ENCODE measurements at places on chromosomes 5 and 9.

DNA sequence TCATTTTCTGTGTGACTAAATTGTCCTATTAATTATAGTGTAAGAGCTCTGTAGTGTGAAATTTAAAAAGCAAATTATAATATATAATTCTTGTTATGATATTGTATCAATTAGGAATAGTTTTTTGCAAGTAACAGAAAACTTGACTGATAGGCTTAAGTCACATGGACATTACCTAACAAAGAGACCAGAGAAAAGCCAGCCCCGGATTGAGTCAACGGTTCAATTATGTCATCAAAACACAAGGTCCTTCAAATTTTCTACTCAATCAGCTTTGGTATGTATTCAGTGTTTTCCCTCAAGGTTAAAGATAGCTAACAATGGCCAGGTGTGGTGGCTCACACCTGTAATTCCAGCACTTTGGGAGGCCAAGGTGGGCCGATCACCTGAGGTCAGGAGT is 126.7 kb upstream of the PTGER4 start:
- DNase-seq = peak; percentile 26

GRCh38 chr9:134049236-134049635 is 18.6 kb downstream of the BRD3 start:
- no peak for DNase-seq

- no peak for DNase-seq
These were observed 967 bp downstream of the ANKRD31 start for GRCh38 chr5:75235711-75236110.

- peak; percentile 79 for DNase-seq
These were observed 47.8 kb upstream of the IER5L start for GRCh38 chr9:129225815-129226214.

GRCh38 chr9:136645352-136645902 is 17.3 kb upstream of the EGFL7 start:
- no peak for DNase-seq

DNA sequence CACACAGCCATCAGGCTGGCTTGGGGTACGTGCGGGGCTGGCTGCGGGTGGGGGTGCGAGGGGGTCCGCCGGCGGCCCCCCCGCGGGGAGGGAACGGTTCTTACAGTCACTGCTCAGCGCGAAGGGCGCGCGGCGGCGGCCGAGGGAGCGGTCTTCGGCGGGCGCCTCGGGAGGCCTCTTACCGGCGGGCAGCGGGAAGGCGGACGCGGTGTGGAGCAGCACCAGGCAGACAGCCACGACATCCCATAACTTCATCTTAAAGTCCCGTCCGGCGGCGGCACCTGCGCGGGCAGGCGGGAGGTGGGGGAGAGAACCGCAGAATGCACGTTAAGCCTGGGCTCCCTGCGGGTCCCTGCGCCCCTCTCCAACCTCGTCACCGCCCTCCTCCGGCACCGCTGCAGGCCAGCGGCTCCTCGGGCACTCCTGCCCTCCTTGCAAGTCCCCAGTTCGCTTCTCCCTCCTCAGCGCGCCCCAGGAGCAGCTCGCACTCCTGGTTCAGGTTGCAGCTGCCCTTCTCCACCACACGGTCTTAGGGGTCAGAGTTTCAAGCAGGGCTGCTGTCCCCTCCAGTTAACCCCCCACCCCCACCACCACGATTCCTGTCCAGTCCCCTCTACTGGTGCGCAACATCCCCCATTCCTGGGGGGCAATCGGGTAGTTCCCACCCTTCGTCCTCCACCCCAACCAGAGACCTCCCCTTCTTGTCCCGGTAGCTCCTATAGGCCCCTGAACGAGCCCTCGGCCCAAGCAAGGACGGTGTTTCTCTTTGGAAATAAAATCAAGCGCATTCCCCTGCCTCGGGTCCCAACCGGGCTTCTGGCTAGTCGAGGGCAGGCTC is 5.1 kb downstream of the GDNF start:
- DNase-seq = no peak

DNA sequence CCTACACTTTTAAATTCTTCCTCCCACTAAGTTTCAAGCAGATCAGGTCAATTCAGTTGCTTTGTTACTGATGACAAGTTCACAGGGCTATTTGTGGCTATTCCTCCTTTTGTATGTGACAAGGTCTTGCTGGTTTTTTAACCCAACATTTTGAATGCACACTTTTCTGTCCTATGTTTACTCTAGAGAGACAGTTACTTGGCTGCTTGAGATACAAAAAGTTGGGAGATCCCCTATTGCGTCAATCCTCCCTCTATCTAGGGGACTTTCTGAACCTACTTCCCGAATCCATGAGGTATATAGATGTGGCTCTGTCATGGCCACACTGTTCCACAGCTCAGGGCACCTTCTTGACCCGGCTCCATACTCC is 386.7 kb downstream of the NTRK2 start:
- DNase-seq = no peak

- no peak for DNase-seq
These were observed 154.9 kb downstream of the C9orf50 start for GRCh38 chr9:129465834-129466535.

GRCh38 chr5:34608859-34609648 is 47.1 kb upstream of the RAI14 start:
- peak; percentile 80 for DNase-seq

- no peak for DNase-seq
These were observed 1231.1 kb upstream of the ACO1 start for GRCh38 chr9:31153250-31153840.

DNA sequence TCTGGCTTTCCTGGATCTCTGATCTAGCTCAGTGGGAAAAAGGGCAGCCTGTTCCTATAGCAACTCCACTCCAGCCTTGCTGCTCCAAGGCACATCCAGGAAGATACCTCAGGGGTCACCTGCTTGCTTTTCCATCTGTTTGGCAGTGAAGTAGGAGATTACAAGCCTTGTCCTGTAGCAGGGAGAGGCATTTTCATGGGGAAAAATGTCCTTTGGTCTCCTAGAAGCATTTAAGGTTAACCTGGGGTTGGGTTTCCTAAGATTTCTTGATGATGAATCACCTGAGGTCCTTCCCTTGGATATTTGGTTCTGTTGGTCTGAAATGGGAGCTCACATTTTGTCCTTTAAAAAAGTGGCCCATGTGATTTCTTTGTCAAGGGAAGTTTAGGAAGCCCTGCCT is 1.5 kb upstream of the TMEM174 start:
- DNase-seq = no peak

DNA sequence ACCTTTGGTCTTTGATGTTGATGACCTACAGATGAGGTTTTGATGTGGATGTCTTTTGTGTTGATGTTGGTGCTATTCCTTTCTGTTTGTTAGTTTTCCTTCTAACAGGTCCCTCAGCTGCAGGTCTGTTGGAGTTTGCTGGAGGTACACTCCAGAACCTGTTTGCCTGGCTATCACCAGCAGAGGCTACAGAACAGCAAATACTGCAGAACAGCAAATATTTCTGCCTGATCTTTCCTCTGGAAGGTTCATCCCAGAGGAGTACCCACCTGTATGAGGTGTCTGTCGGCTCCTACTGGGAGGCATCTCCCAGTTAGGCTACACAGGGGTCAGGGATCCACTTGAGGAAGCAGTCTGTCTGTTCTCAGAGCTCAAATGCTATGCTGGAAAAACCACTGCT is 694.5 kb upstream of the CDH6 start:
- DNase-seq = no peak

DNA sequence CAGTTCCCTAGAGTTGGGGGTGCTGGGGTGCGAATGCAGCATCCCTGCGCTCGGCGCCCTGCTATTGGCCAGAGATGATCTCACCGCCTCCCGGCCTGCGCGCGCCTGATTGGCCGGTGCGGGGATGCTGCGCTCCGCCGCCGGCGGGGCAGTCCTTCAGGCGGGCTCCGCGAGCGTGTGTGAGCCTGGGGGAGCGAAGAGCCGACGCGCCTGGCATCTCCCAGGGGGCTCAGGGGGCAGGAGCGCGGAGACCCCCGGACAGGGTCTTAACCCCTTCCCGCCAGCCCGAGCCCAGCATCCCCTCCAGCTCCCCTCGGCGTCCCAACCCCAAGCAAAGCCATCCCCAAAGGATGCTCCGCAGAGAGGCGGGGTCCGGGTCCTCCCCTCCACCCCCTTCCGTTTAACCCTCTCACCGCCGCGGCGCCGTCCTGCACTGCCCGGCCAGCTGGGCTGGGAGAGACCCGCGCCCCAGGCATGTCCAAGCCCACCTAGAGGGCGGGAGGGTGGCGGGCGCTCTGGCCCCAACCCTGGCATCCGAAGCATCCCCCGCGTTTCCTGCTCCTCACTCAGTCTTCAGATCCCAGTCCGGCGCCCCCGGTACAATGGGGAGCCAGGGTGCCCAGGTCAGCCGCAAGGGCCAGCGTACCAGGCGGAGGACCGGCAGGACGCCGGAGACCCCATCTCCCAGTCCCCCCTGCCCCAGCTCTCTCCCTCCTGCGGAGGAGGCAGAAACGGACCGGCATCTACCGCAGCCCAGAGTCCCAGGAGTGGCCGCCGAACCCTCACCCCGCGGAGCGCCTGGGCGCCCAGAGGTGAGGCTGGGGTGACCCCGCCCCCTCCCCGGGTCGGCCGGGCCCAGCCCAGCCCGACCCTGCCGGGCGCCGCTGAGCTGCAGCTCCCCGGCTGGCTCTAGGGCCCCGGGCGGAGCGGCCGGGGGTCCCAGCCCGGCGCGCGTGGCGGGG is 19.3 kb upstream of the TOR2A start:
- DNase-seq = no peak

DNA sequence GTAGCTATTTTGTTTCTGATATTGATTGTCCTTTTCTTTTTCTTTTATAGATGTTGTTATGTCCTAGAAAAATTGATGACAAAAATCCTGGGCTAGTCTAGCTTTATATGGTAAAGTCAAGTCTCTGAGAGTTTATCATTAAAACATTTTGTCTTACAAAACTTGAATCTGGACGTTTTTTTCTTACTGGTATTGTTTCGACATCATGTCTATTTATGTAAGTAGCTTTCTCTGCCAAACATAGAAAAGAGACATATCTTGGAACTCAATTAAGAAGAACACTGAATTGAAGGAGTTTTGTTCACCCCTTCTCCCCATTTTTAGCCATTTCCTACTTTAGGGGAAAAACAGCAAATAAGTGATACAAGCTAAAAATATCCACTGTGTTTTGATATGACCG is 151.5 kb downstream of the ISOC1 start:
- no peak for DNase-seq

DNA sequence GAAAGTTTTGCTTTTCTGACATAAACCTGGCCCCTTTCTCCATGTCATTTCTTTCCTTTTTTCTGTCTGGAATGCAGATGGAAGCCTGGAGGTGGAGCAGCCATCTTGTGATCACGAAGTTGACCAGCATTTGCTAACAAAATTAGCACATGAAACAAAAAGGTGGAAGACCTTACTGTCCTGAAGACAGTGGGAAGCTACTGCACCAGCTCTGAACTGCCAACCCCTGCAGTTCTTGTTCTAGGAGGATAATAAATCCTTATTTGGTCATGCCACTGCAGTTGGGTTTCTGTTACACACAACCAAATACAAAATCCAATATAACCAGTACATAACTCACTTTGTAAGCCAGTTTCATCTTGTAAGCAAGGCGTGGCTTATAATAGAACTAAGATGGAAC is 249.4 kb upstream of the TBCA start:
- DNase-seq = no peak

DNA sequence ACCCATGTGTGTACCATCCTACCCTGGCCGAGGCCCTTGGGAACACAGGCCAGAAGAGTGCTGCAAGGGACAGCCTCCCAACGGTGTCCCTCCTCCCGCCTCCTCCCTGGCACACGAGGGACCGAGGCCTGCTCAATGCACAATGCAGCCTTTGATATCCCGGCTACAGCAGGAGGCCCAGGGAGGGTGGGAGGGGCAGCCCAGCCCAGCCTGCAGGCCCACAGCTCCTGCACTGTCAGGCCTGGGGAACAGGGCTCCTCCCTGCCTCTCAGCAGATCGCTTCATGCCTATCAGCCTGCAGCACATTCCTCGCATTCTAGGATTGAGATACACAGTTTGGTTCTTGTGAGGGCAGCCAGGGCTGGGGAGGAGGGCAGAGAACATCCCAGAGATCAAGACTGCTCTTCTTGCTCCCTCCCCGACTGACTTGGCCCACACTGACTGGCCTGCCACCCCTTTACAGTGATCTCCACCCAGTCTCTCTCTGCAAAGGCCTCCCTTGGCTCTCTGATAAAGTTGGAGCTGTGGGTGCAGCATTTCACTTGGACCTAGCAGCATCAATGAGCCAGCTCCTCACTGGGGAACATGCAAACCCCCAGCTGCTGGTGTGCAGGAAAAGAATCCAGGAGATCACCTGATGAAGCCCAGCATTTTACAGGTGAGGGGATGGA is at the start of gene SH3TC2:
SH3TC2 (minus strand) TSS at position 46 of the 671 bp plus-strand sequence; CDS start at position 6, 40 bp downstream.
- peak; percentile 49 for DNase-seq

DNA sequence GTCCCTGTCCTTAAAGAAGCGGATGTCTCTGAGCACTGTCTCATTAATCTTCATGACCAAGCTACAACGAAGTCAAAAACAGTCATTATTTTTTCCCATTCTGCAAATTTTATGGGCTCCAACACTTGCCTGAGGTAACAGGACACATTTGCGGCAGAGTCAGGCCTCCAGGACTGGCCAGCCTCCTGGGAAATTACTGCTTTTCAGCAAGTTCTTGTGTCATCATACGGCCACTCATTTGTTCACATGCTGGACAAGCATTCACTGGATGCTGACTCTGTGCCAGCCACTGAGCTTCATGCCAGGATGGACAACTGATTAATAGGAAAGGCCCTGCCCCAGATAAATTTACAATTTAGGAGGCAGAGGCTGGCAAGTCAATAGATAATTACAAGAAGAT is 305.7 kb downstream of the ACTL7B start:
- no peak for DNase-seq

- peak; percentile 94 for DNase-seq
These were observed 588.5 kb downstream of the MTRR start for GRCh38 chr5:8457187-8458037.

GRCh38 chr9:79913867-79914266 is 342.1 kb downstream of the TLE4 start:
- no peak for DNase-seq

DNA sequence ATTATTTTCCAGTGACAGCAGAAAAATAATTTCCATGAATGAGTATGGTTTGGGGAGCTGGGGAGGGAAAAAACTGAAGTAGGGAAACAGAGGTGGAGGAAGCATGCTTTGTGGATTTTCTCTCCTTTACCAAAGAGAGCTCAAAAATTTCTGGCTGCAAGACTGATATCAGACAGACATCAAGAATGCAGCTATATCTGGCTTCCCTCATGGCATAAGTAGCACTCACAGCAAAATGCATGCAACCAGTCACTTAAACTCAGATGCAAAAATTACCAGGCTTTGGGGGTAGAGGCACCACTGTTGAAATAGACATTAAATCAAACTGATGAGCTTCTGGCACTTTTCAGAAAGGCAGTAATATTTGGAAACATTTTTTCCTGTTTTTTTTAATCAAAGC is 196.9 kb downstream of the TSSK1B start:
- no peak for DNase-seq

Data from brain microvascular endothelial cell (primary cell).